ENCODE measurements at places on chromosomes 2 and 18.

GRCh38 chr2:109386004-109386695, 227.6 kb downstream of the SEPTIN10 start:
- no peak for DNase-seq

GRCh38 chr18:9925369-9925768, 11.6 kb downstream of the VAPA start:
- DNase-seq = no peak

DNA sequence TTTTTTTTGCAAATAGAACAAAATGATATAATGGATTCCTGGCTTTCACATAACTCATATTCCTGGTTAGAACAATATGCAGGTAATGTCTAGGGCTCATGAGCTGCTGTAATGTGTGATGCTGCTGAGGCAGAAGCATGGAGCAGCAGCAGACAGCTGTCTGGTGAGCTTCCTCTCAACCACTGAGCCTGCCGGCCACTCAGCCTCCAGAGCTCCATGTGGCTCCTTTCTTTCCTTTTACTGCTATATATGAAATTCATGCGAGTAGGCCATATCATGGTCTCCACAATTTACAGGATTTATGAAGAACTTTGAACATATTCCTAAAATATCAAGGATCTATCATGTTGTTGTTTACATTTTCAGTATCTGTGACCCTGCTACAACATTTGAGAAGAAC, 120.9 kb downstream of the MEP1B start:
- no peak for DNase-seq

- no peak for DNase-seq
These were observed 59.0 kb downstream of the PRPF40A start for GRCh38 chr2:152658221-152658620.

DNA sequence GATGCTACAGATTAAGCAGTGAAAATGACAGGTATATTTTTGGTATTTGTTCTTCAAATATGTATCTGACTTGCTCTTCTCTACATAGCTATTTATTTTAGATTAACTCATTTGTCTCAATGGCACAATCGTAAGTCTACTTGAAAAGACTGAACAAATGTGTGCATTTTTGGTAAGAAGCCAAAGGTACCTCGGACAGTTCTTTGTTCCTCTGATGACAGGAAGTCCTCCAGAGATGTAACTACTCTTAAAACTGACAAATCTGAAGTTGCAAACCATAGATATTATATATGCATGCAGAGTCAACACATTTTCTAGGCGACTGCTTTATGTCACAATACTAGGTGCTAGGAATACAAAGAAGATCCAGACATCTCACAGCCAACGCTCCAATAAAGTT, 36.7 kb downstream of the NDUFAF7 start:
- DNase-seq = no peak

- DNase-seq = no peak
These were observed 298.4 kb downstream of the NYAP2 start for GRCh38 chr2:225697936-225698335.

- DNase-seq = peak; percentile 37
These were observed 21.7 kb downstream of the GPR35 start for GRCh38 chr2:240646900-240647502.

DNA sequence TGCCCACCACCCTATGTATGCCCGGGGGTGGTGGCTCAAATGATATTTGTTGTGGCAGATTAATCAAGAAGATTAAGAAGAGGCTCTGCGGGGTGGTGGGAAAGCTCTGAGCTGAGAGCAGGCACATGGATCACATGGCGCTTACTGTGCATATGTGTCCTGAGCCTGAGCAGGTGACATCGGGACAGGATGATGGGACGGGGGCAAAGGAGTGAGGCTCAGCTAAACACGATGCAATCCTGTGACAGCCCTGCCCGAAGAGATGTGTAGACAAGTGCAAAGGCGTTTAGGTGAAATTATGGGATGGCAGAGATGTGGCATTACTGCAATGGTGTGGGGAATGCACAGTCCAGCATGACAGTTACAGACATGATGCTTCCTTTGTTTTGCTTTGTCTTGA, 6.0 kb downstream of the LRRC30 start:
- DNase-seq = no peak

GRCh38 chr2:190746971-190747761, 98.3 kb downstream of the NAB1 start:
- DNase-seq = no peak

DNA sequence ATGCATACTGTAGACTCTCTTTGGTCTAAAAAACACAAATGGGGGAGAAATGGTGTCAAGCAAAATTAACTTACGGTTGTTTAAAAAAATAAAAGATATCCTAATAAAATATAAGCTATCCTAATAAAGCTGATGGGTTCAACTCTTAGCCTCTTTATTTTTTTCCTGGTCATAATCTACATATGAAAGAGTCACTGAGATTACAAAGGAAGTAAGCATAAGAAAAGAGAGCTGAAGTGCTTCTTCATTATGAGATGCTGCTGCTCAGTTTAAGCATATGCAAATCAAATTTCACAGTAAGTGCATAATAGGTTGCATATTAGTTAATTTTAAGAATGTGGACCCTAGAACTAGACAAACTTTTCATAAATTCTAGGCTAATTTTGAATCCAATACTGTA, 59.9 kb upstream of the DNER start:
- DNase-seq = no peak

DNA sequence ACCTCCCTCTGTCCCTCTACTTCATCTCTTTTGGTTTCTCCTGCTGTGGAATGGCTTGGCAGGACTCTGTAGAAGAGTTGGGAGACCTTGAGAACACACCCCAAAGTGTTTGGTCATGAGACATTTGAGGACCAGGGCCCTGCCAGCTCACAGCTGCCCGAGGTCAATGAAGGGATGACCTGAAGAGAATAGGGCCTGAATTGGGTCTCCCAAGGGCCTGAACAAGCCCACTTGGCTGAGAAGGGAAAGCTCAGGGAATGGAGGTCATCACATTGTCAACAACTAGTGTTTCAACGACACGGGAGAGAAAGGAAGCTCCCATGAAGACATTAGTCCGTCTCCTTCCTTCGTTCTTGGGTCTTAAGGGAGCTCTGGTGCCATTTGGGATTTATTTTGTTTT, 52.8 kb downstream of the TTC32 start:
- peak; percentile 12 for DNase-seq

DNA sequence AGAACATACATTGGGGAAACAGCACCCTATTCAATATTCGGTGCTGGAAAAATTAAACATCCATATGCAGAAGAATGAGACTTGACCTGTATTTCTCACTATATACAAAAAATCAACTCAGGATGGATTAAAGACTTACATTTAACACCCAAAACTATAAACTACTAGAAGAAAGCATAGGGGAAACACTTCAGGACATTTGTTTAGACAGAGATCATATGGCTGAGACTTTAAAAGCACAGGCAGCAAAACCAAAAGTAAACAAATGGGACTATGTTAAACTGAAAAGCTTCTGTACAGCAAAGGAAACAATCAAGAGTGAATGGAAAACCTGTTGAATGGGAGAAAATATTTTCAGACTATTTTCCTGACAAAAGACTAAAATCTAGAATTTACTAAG, 1694.1 kb upstream of the CELF4 start:
- no peak for DNase-seq

GRCh38 chr18:1784113-1784512, 787.2 kb downstream of the METTL4 start:
- DNase-seq = peak; percentile 81

- no peak for DNase-seq
These were observed 1.3 kb upstream of the OTOS start for GRCh38 chr2:240141736-240142135.

GRCh38 chr2:98460573-98461497, 16.2 kb downstream of the INPP4A start:
- peak; percentile 27 for DNase-seq

GRCh38 chr18:28108814-28109213, 68.1 kb downstream of the CDH2 start:
- no peak for DNase-seq

DNA sequence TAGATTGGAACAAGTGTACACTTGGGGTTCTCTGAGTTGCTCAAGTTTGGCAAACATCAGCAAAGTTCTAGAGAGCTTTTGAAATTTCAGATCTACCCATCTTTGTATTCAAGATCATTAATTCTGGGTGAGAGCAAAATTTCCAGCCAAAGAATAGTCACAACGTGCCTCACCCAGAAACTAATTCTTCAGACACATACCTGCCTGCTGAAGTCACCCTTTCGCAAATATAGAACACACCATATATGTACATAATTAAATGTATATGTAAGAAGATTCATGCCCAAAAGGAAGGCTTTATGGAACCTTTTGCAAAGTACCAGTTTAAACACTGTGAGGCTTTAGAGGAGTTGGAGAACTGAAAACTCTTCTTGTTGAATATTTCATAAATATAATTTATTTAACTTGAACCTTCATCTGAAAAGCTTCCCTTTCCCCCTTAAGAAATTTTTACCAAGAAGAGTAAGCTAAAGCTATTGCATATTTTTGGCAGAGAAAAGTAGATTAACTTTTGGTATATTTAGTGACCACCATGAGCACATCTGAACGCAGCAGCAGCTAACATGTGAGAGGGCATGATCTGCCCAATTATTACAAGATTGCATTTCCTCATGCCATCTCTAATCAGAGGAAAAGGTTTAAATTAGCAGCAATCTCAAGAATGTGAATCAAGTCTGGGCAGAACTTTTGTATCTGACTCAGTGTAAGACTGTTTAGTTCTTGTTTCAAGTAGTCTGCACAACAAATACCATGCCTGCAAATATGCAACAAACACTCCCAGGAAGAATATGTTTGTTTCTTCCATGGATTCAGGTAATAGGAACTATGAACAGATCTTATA, 8.2 kb downstream of the RND3 start:
- no peak for DNase-seq

DNA sequence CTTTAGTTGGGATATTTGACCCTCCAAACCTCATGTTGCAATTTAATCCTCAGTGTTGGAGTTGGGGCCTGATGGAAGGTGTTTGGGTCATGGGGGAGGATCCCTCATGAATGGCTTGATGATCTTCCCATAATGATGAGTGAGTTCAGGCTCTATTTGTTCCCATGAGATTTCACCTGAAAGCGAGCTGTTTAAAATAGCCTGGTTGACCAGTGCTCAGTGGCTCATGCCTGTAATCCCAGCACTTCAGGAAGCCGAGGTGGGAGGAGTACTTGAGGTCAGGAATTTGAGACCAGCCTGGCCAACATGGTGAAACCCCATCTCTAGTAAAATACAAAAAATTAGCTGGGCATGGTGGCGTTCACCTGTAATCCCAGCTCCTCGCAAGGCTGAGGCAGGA, 14.9 kb upstream of the PSME4 start:
- no peak for DNase-seq

DNA sequence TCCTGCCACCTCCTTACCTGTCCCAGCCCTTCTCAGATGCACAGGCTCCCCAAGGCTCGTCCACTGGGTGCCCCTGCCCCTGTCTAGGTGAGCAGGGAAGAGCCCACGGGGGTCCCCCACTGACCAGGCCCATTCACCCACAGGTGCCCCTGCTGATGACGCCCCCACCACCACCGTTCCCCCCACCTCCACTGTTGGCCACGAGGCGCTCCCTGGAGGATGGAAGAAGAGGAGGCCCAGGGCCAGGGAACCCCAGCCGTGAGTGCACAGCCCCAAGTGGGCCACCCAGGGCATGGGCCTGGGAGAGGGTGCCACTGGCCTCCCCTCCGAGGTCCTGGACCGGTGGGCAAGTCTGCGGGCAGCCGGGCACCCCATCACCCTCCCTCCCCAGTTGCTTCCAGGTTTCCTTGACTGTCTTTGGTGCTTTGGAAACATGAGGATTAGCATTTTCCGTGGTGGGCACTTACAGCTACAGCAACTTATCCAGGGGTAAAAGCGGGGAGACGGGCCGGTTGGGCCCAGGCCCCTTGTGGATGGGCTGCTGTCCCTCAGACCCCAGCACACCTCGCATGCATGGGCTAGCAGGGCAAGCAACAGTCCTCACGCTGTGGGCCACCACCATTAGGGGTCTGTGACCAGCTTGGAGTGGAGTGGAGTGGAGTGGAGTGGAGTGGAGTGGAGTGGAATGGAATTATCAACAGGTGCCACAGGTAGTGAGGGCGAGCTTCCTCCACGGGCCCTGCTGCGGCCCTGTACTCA, 13.2 kb upstream of the KLHL30 start:
- no peak for DNase-seq

DNA sequence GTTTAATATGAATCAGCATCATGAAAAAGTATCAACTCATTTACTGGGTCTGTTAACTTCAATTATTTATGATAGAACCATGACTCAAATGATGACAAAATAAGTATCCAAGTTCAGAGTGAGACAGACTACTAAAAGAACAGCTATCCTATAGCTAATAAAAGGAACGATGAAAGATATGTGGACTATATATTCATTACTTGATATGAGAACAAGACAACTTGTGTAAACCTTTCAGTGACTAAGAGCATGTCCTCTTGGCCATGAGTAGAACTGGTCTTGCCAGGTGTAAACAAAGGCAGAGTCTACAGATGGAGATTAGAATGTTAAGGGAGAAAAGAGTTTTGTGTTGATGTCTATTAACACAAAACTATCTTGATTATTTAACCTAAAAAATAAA, 360.4 kb upstream of the ZC3H15 start:
- DNase-seq = no peak
